AG08396 (cell line): ENCODE measurements at places on chromosomes 4 and X.

GRCh38 chrX:103063191-103063845 is 653 bp downstream of the BEX1 start:
- DNase-seq: peak; percentile 34

GRCh38 chr4:109764376-109764775 is 34.5 kb upstream of the PLA2G12A start:
- no peak for DNase-seq

DNA sequence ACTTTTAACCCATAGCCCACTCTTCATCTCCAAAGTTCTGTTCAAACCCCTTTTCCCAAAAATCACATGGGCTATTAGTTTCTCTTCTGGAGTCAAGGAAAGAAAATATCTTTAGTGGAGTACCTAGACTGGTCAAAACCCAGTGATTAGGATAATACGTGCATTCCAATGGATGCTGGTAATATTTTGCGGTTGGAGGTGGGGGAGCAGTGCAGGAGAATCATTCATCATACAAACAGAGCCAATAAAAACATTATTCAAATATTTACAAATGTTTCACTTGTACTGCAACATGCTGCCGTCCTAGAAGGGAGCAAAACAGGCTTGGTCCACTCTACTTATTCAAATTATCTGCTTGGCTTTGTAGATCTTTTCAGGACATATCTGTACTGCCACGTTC is 57.2 kb upstream of the RAB9B start:
- DNase-seq: no peak

DNA sequence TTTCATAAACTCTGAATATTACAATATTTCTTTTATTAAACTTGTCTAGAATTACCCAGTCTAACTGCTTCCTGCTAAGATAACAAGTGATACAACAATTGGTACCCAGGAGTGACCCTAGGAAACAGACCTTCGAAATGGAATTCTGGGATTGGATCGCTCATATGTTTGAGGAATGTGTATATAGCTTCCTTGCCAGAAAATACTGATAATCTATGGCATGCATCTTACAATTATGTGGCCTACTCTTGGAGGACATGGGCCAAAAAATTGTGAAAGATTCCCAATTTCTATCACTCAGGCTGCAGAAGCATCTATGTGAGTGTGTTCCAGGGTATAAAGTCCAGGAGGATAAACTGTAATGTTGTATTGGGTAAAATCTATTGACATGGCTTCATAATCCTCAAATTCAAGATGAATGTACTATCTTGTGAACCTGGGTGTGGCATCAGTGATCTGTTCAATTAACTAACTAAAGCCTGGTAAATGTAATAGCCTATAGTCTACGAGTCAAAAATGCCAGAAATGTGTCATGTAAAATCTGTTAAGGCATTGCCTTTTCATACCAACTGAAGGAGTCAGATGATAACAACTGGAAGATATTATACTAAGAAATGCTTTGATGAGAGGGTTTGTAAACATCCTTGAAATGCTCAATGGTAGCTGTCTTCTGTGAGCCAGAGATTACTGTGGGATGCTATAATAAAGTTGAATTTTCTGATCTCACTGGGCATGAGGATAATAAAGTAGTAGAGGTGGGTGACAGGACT is 1499.3 kb downstream of the PCDH7 start:
- no peak for DNase-seq

- no peak for DNase-seq
Measured at GRCh38 chrX:108664701-108665100, 71.7 kb downstream of the IRS4 start.

GRCh38 chr4:170339522-170339921 is 249.8 kb upstream of the AADAT start:
- DNase-seq: no peak

DNA sequence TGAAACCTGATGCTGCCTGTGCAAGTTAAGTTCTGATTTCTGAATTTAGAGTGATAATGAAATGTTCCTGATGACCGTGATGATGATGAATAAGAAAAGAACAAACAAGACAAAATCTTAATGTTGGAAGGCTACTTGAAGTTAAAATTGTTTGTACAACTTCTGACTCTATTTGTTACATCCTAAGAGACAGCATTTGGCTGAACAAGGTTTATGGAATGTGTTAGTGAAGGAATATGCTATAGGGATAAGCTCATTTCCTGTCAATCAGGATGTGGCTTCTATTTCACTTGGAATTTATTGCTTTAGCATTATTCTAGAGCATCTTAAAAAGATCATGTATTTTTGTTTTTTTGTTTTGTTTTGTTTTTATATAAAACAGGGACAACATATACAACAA is 267.5 kb downstream of the FAT4 start:
- no peak for DNase-seq

DNA sequence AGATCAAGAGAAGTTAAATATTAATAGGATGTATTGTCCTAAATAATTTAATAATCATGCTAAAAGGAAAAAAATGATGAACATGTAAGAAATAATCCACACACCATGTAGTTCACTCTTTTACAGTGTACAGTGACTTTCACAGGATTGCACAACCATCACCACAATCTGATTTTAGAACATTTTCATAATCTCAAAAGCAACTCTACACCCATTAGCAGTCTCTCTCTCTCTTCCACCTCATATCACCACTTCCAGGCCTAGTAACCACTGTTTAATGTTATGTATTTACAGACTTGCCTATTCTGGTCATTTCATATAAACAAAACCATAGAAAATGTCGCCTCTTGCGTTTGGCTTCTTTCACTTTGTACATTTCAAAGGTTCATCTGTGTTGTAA is 153.4 kb downstream of the FSTL5 start:
- no peak for DNase-seq

DNA sequence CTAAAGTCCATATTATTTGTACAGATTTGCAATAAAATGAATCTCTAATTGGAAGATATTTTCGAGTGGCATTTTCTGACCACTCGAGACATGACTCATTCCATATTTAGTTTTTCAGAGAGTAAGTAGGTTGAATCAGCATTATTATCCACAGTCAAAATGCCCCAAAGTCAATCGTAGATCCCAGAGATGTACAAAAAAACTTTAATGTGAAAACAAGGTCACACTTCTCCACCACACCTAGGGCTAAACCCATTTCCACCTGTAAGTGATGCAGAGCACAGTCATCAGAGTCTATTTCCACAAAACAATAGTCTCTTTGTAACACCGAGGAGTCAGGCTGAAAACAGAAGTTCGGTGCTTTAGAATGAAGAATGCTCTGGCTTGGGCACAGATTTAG is 117.1 kb upstream of the TENM3 start:
- no peak for DNase-seq

- DNase-seq: no peak
Measured at GRCh38 chr4:56450342-56450741, 14.3 kb downstream of the PAICS start.

GRCh38 chr4:152193059-152193458 is 342.8 kb downstream of the FBXW7 start:
- DNase-seq: no peak

- peak; percentile 81 for DNase-seq
Measured at GRCh38 chr4:143336781-143337599, at the start of gene GAB1. GAB1 (plus strand) TSS chr4:143336876; CDS start chr4:143337189, 313 bp downstream.

- no peak for DNase-seq
Measured at GRCh38 chr4:184318852-184319251, 101.2 kb upstream of the ENPP6 start.

- DNase-seq: no peak
Measured at GRCh38 chr4:90226734-90227133, 99.5 kb downstream of the CCSER1 start.

- DNase-seq: no peak
Measured at GRCh38 chrX:143340190-143340589, 177.1 kb downstream of the SPANXN3 start.

- no peak for DNase-seq
Measured at GRCh38 chr4:53098681-53099121, 236.6 kb downstream of the RASL11B start.

GRCh38 chrX:135484641-135485289 is 35.7 kb upstream of the INTS6L start:
- peak; percentile 33 for DNase-seq

DNA sequence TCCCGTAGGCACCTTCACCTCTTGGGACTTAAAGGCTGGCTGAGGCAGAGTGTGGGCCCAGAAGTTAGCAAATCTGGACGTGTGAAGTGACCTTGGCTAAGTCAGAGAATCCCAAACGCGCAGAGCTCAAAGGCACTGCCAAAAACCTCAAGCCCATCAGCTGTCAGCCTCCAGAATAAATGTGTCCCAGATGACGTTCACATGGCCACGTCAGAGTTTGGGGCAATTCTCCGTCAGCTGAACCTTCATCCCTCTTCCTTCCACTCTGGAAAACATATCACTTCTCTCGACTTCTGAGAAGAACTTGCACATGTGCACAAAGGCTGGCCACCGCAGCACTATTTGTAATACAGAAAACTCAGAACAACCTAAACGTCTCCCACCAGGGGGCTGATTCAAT is 35.7 kb upstream of the APLN start:
- DNase-seq: no peak

- no peak for DNase-seq
Measured at GRCh38 chrX:79096145-79096556, 48.3 kb upstream of the GPR174 start.

DNA sequence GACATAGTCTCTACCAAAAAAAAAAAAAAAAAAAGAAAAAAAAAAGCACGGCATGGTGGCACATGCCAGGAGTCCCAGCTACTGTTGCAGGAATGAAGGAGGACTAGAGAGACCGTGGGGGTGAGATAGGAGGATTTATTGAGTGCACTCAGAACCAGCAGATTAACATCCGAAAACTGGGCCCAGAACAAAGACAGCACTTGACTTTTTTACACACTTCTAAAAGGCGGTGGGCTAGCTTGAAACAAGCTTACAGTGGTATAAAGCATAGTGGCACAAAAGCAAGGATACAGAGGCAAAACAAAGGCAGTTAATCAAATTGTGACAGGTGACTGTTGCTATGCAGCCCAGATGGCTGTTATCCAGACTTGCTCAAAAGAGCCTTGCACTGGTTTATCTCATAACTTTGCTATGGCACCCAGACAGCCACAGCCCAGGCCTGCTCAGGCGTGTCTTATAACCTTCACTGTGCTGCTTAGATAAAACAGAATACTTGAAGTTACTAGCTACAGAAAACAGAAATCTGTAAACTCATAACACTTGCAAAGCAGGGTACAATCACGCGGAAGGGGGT is 9.9 kb upstream of the PI4K2B start:
- DNase-seq: no peak

- no peak for DNase-seq
Measured at GRCh38 chr4:65021737-65022136, 612.5 kb upstream of the TECRL start.

- DNase-seq: no peak
Measured at GRCh38 chrX:429266-429825, 42.6 kb upstream of the PPP2R3B start.

DNA sequence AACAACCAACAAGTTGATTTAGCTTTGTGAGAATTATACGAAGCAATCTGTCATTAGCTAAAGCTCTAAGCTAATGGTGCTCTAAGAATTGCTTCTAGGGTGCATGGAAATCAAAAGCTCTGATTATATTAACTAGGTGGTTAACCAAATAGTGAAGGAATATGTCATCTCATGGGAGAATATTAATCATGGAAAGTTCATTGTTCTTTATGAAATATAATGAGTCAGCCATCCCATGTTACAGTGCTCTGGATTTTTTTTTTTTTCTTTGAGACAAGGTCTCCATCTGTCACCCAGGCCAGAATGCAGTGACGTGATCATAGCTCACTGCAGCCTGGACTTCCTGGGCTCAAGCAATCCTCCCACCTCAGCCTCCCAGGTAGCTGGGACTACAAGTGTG is 10.5 kb downstream of the DCAF8L2 start:
- no peak for DNase-seq

DNA sequence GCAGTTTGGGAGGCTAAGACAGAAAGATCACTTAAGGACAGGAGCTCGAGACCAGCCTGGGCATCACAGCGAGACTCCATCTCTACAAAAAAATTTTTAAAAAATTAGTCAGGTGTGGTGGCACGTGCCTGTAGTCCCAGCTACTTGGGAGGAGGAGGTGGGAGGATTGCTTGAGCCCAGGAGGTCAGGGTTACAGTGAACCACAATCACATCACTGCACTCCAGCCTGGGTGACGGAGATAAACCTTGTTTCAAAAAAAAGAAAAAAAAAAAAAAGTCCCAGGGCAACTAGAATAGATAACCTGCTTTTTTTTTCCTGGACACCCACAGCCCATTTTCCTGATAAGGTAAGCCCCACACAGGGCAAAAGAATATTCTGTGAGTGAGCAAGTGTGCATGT is 96.3 kb downstream of the C4orf51 start:
- DNase-seq: no peak

DNA sequence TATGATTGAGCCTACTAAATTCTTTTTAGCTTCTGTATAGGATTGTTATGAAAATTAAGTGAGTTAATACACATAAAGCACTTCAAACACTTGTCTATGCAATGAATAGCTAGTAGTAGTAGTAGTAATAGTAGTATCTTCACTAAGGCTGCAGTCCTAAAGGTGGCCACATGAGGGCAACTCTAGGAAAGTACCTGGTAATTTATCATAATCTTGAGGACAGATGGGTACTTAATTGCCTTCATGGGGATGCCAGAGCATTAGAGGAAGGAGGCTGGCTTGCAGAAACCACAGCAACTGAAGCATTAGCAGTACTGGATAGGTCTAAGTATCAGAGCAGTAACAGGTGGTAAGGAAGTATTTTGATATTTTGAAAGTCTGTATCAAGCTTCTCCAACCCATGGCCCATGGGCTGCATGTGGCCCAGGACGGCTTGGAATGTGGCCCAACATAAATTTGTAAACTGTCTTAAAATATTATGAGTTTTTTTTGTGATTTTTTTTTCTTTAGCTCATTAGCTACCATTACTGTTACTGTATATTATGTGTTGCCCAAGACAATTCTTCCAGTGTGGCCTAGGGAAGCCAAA is 17.3 kb downstream of the NIPAL1 start:
- DNase-seq: no peak

DNA sequence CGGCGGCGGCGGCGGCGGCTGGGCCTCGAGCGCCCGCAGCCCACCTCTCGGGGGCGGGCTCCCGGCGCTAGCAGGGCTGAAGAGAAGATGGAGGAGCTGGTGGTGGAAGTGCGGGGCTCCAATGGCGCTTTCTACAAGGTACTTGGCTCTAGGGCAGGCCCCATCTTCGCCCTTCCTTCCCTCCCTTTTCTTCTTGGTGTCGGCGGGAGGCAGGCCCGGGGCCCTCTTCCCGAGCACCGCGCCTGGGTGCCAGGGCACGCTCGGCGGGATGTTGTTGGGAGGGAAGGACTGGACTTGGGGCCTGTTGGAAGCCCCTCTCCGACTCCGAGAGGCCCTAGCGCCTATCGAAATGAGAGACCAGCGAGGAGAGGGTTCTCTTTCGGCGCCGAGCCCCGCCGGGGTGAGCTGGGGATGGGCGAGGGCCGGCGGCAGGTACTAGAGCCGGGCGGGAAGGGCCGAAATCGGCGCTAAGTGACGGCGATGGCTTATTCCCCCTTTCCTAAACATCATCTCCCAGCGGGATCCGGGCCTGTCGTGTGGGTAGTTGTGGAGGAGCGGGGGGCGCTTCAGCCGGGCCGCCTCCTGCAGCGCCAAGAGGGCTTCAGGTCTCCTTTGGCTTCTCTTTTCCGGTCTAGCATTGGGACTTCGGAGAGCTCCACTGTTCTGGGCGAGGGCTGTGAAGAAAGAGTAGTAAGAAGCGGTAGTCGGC is 528 bp downstream of the FMR1 start:
- DNase-seq: peak; percentile 26
